Activated CD8-positive, alpha-beta T cell treated with anti-CD3 and anti-CD28 coated beads for 36 hours (primary cell): ENCODE measurements at places on chromosomes 12 and 14.

DNA sequence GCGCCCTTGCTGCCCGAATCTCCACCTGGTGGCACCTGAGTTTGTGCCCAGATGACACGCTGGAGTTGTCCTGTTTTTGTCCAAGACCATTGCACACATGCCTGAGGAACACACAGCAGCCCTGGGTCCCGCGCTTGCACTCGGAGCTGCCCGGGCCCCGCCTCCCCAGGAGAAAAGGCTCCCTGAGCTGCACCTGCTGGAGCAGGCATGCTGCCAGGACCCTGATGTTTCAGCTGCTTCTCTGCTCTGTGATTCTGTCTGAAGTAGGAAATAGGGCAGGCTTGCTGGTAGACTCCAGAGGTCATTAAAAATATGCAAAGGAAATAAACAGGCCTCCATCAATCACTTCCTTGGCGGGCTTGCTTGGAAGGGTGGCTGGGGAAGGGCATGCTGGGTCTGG lies 271.6 kb downstream of the CACNA1C start:
- DNase-seq: no peak

- no peak for DNase-seq
Observed at GRCh38 chr12:3455312-3455711, 35.7 kb upstream of the PRMT8 start.

- no peak for DNase-seq
Observed at GRCh38 chr14:99119554-99120525, 152.2 kb downstream of the BCL11B start.

DNA sequence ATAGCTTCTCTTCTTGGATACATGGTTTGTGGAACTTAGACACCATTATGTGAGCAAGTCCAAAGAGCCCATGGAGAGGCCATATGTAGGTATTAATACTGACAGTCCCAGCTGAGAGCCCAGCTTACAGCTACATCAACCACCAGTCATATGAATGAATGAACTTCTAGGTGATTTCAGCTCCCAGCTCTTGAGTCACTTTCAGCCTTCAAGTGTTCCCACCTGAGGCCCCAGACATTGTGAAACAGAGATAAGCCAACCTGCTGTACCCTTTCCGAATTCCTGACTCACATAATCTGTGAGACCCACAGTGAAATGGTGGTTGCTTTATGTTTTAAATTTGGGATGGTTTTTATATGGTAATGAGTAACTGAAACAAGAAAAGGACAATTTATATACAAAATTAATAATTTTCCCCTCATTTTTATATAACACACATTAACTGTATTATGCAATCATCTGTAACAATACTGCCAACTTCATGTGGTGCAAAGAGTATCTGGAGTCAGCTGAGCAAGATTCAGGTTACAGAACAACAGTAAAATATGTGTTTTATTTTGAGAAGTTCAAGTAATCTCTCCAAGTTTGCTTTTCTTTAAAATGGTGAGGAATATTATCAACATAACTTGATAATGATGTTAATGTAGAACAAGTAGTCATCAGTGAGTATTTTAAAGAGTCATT lies 27.7 kb upstream of the FBXO33 start:
- DNase-seq: no peak

DNA sequence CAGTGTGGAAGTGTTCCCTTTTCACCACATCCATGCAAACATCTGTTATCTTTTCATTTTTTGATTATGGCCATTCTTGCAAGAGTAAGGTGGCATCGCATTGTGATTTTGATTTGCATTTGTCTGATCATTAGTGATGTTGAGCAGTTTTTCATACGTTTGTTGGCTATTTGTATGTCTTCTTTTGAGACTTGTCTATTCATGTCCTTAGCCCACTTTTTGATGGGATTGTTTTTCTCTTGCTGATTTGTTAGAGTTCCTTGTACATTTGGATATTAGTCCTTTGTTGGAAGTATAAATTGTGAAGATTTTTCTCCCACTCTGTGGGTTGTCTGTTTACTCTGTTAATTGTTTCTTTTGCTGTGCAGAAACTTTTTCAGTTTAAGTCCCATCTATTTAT lies 244.5 kb upstream of the PRICKLE1 start:
- no peak for DNase-seq

DNA sequence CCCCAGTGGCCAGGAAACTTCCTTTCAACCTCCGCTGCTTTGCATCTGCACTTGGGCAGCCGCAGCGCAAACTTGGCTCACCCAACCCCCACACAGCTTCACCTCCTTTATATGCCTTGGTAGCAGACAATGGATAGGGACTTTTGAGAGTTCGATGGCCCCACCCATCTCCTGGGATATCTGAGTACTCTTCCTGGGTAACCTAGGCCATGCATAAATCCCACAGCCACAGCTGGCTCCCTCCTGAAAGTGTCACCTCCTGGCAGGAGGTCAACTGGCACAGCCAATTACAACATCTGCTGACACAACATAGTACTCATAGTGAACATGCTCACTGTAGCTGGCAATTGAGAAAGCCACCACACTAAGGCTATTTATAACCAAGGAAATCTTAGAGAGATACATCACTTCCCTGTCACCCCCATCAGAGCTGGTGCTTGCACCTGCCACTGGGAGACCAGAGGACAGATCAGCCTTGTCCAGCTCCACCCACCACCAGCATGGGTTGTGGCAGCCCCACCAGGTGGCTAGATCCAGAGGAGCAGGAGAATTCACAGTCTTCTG lies 410.0 kb downstream of the SYT1 start:
- DNase-seq: no peak

DNA sequence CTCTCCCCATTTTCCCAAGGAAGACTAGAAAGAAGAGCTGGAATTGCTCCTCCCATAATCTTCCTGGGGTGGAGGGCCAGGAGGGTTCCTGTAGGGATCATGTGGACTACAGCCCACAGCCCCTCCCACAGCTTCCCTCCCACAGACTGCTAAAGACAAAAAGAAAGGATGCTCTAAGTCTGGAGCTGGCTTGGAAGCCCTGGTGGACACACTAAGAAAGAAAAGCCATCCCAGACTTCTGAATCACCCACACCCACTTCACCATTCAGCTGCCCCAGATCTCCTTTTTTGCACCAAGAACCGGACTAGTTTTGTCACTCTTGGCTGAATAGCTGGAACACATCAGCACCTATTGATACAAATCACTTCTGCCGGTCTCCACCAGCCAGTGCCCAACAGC lies 56.8 kb upstream of the PLXNC1 start:
- DNase-seq: no peak

DNA sequence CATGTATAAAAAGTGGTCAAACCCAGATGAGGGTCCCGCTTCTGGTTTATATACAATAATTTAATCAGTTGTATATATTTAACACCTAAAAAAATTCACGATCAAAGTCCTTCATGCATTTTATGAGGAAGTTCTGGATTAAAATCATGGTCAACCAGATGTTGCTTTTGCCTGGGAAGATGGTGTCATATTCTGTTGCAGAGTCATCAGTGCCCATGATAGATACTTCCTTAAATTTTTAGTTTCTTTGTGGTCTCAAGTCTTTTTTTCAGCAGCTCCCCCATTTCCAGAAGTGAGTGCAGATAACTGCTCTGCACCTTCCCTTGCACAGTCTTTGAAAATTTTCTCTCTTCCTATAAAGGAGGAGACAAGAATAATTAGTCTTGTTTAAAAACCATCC lies 16.1 kb downstream of the ERP29 start:
- no peak for DNase-seq

GRCh38 chr14:59583755-59584154 lies 7.1 kb upstream of the CCDC175 start:
- DNase-seq: no peak

DNA sequence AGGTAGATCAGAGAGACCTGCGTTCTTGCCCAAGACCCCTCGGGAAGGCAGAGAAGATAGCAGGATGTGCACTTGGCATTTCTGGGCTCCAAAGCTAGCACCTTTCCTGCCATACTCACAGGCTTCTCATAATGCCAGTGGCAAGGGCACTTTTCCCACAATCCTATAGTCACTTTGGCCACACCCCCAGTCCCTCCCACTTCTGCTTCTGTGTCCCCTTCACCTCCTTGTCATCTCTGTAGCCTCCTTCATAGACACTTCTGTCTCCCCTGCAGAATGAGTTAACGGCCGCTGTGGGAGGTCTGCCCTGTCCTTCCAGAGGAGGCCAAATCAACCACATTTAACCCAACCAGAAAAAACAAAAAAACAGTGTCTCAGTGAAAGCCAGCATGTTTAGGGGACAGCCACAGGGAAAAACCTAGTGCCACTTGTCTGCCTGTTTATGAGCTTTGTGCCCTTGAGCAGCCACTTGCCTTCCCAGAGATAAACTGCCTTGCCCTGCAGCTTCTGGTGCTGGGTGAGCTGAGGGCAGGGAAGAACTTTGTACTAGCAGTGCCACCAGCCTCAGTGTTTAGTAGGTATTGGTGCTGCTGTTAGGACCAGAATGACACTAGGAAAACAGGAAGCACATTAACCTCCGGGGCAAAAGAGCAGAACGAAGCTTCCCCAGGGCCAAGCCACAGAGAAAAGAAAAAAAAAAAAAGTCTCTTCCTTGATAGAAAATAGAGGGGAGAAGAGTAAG lies 193.0 kb upstream of the PWP1 start:
- DNase-seq: no peak

GRCh38 chr12:3055704-3056467 lies 21.3 kb upstream of the TSPAN9 start:
- no peak for DNase-seq

DNA sequence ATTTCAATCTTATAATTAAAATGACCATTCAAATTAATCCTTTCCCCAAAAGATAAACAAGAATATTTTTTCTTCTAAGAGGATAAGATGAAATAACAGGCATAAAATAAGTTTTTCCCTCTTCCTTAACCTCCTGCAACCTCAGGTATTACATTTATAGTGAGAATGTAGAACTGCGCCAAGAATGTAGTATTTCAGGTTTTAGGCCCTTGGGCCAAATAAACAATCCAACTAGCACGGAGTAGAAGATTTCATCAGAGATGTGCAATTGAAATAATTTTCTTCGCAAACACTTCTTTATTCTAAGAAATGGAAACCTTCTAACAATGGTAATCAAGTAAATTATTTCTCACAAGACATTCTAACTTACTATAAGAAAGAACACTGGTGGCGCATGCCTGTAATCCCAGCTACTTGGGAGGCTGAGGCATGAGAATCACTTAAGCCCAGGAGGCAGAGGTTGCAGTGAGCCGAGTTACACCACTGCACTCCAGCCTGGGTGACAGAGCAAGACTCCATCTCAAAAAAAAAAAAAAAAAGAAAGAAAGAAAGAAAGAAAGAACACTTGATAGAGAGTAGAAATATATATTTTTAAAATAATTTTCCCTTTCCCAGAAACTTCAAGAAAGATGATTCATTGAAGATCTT lies 100.8 kb downstream of the TAOK3 start:
- no peak for DNase-seq

DNA sequence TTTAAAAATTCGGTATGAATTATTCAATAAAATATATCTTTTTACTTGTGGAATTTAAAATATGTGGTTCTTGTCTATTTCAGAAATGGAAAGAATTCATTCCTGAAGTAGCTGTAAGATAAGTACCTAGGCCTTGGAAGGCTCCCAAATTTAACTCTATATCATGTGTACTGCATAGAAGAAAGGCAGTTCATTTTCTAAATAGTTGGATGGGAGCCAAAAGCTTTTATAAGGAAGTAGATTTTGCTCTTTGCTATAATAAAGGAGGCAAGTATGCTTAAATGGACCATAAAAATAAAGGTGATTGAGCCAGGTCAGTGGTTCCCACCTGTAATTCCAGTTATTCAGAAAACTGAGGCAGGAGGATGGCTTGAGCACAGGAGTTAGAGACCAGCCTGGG lies 187.5 kb downstream of the ATXN7L3B start:
- DNase-seq: no peak

DNA sequence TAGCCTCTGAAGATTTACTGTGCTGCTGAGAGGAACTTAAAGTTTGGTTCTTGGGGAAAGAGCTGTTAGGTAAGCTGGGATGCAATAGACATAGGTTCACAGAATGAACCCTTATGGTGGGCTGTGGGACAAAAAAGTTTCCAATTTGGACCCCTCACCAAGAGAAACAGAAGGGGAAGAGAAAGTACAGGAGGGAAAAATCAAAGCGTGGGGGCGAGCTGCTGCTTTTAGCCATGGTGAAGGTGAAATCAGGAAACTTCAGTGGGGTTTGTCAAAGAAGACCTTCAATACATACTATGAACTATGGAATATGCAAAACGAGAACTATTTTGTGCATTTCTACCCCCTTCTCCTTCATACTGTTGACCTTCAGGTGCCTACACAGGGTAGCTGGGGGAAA lies 10.6 kb upstream of the NINJ2 start:
- DNase-seq: no peak

- no peak for DNase-seq
Observed at GRCh38 chr12:90851800-90852718, 102.9 kb downstream of the CCER1 start.

- DNase-seq: no peak
Observed at GRCh38 chr14:104222396-104223036, 84.1 kb downstream of the KIF26A start.

DNA sequence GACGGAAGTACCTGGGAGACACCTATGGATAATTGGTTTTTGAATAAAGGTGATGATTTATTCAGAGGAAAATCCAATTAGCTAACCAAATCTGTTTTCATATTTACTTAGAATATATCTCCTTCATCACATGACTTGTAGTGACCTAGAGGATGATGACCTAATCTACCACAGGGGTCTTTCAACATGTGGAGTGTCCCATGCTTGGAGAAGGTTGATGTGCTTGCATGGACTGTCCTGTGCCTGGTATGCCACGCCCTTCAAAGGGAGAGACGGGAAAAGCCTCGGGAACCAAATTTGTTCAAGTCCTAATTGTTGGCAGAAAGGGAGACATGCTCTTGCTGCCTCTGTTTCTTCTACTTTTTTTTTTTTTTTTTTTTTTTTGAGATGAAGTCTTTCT lies 11.8 kb upstream of the PAPLN start:
- DNase-seq: no peak

DNA sequence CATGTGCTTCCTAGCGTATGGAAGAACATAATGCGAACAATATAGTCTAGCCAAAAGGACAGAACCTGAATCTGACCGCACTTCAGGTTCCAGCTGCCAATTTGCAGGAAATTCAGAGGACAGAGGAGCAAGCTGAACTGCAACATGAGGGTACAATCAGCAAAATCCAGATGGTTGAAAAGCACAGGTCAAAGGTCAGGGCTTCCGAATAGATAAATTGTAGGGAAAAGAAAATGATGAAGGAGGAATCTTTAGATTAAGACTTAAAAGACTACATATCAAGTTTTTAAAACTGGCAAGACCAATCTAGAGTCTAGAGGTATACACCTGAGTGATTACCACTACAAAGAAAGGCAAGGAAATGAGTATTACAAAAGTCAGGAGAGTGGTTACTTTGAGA lies 42.1 kb upstream of the SELPLG start:
- DNase-seq: no peak

- no peak for DNase-seq
Observed at GRCh38 chr14:81839056-81839455, 305.4 kb upstream of the SEL1L start.

DNA sequence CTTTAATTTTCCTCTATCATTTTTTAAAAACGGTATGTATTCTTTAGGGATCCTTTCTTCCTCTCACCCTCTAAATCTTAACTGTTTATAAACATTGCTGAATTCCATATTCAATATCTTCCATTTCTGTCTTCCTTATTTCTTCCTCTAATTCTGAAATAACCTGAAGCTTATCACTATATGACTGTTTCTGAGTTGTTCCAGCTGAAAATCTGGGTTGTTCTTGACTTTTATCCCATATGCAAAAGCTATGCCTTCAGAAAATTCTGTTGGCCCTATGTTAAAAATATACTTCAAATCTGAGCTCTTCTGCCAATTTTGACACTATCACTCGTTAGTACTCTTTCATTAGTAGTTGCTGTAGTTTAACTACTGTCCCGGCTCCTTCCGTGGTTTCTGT lies 970.3 kb downstream of the BCL11B start:
- DNase-seq: no peak
